T-helper 2 cell (primary cell): ENCODE measurements at places on chromosomes 6 and 20.

GRCh38 chr6:122984393-122984792 is 11.6 kb upstream of the CLVS2 start:
- no peak for DNase-seq

DNA sequence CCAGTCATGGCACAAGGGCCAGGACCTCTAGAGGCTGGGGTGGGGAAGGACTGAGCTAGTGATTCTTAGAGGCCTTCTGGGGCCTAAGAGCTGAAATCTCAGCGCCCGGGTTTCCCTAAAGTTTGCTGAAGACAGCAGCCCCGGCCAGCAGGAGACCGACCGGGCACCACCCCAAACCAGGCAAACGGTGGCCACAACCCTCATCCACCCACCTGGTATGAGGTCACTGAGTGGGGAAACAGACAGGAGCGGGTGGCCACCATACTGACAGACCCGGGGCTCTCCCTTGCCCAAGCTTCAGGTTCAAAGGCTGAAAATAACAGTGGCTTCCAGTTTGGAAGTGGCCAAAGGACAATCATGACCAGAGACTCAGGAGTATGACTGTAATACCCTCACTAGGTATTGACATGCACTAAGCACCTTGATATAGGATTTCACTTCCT is 35.0 kb upstream of the ID1 start:
- no peak for DNase-seq

GRCh38 chr6:16135066-16135465 is 6.2 kb downstream of the MYLIP start:
- no peak for DNase-seq

GRCh38 chr20:36399147-36399968 is 93.2 kb downstream of the DLGAP4 start:
- DNase-seq = no peak

GRCh38 chr6:36666826-36667591 is 11.5 kb upstream of the CDKN1A start:
- DNase-seq = no peak

GRCh38 chr6:16760516-16761470 is at the start of gene ATXN1:
TSS of gene ATXN1 (minus strand) at chr6:16761460.
- DNase-seq = peak; percentile 37

DNA sequence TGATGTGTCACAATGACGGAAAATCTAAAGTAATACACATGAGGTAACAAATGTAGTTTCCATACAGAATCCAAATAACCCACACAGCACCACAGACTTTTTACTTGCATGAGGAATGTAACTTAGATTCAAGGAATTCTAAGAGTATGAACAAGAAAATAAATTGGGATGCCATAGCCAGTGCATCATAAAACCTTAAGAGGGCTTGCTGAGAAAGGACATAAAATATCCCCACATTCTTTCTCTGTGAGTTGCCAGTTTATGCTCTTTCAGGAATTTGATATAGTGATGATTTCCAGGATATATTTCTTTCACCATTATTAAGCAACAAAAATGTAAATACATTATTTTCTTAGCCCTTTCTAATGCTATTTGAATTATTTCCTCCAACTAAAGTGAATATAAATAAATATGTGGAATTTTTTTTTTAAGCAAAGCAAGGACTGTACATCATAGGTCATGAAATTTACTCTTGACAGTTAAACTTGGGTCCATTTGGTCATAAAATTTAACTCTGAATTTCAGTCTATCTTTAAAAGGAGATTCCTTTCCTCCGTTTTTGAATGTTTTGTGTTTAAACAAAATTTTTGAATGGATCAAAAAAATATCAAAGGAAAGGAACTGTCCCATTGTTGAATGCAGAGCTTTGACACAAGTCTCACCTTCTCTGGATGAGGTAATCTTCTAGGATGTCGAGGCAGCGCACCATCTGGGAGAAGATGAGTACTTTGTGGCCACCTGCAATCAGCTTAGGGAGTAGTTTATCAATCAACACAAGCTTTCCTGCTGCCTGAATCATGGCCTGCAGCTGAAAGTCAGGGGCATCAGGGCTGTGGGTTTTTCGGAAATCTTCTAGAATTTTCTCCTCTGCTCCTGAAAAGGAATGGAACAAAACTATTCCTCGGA is 116.3 kb upstream of the EMILIN3 start:
- DNase-seq = no peak

DNA sequence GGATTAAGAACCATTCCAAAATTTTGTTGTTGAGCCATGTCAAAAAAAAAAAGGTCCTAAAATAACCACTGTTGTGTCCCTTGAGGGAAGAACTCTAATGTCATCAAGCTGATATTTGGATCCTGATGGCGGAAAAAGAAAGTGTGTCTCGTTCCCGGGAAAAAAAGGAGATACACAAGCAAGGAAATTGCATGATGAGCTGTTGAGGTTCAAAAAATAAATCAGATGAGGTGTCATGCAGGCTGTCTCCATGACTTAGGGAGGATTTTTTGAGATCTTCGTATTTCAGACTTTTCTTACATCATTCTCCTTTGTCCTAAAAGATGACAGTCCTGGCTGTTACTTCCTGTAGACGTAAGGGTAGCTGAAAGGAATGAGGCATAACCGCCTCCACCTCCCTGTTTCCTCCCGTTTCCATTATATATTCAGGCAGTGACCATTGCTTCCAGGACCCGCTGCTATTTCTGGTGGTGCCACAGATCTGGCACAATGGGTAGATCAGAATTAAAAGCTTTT is 117.3 kb upstream of the TNFAIP3 start:
- DNase-seq = no peak

DNA sequence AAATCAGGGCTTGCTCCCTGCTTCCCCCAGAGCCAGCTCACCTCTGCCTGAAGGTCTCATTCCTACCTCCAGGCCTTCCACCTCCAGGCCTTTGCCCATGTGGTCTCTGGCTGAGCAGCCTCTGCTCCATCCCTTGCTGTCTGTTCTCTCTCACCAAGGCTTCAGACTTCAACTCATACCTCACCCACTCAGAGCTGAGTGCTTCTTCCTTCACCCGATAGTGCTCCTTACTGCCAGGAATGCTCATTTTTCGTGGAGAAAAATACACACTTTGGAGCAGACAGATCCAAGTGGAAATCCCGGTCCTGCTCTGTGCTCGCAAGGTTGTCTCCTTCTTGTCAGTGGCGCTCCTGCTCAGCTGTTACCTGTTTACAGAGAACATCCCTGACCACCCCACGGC is 7.0 kb upstream of the CDH22 start:
- no peak for DNase-seq

DNA sequence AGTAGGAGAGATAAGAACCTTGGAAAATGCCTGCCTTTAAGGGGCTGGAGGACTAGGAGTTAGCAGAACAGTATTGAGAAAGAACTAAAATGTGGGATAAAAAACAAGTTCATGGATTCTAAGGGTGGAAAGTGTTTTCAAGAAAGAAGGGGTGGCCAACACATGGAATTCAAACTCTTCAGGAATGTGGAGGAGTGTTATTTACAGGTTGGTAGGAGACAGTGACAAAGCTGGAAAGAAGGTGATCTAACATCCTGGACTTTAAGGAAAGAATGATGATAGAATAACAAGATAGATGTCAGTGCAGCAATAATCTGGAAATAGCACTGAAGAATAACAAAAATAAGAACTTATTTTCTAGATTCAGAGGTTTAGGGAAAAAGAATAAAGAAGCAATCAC is 54.0 kb upstream of the TNFRSF21 start:
- no peak for DNase-seq

DNA sequence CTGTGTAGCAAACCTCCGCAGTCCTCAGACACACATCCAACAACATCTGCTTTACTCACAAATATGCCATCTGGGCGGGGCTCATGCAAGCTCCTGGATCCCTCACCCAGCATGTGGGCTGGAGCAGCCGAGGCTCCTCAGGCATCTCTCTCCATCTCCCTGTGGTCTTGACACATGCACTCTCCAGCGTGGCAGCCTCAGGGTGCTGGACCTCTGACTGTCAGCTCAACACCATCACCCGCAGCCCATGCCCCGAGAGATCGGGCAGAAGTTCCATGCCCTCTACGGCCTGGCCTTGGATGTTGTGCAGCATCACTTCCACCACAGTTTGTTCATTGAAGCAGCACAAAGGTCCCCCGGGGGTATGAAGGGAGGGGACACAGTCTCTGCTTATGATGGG is 32.6 kb upstream of the CD93 start:
- DNase-seq = no peak

GRCh38 chr6:139439349-139439748 is 64.9 kb upstream of the CITED2 start:
- DNase-seq = no peak

GRCh38 chr6:5749016-5749650 is 257.6 kb downstream of the NRN1 start:
- no peak for DNase-seq
